Fibroblast of skin of back (primary cell): ENCODE measurements at places on chromosomes 3 and 15.

GRCh38 chr3:195025056-195025883 lies 245.7 kb downstream of the XXYLT1 start:
- no peak for DNase-seq

DNA sequence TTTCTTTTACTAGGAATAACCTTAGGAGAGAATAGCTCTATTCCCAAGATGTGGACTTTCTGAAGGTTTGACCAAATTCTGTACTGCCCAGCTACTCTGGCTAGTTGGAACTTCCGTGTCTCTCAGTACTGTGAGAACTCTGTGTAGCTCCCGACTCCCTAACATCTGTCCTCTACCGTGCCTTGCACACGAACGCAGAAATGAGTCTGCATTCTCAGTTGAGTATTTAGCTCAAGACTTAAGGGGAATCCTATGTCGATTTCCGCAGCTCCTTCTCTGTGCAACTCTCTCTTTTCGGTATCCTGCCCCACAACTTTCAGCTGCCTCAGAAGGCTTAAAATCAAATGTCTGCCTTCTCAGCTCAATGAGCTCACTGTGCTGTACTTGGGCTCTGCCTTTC lies 86.7 kb upstream of the EPHB3 start:
- DNase-seq = no peak

GRCh38 chr3:38829404-38829803 lies 13.4 kb upstream of the SCN10A start:
- peak; percentile 94 for DNase-seq

GRCh38 chr3:174462916-174463315 lies 396.2 kb upstream of the NAALADL2 start:
- no peak for DNase-seq

GRCh38 chr15:58762731-58763130 lies 8.4 kb upstream of the MINDY2 start:
- DNase-seq = no peak

- peak; percentile 97 for DNase-seq
These were observed 37.9 kb upstream of the TNFAIP8L3 start for GRCh38 chr15:51132384-51133139.

- peak; percentile 72 for DNase-seq
These were observed 137.4 kb downstream of the MBNL1 start for GRCh38 chr3:152405915-152406802.

DNA sequence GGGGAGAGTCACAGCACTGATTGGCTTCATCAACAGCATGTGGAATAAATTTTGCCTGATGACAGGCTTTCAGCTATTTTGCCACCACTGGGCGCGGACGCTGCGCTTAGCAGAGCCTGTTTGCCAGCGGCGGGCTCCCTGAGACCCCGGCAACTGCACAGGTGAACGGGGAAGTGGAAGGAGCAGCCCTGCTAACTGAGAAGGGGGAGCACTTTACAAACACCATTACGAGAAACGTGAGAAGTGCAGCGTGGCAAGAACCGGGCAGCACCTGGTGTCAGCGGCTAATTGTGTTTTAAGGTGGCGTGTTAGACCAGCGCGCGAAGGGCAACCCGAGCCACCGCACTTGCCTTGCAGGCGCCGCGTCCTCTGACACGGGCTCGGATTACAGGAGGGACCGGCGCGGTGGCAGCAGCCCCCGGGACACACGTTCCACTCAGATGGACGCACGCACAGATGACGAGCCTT lies 307.8 kb upstream of the ARRDC4 start:
- no peak for DNase-seq

GRCh38 chr3:43895573-43895972 lies 204.8 kb downstream of the ABHD5 start:
- no peak for DNase-seq

- DNase-seq = peak; percentile 57
These were observed 76.4 kb downstream of the BBX start for GRCh38 chr3:107598926-107599771.

- no peak for DNase-seq
These were observed 17.7 kb downstream of the TM4SF18 start for GRCh38 chr3:149315694-149316093.

- peak; percentile 84 for DNase-seq
These were observed 33.8 kb downstream of the DRD3 start for GRCh38 chr3:114144909-114145688.

- peak; percentile 90 for DNase-seq
These were observed 40.8 kb downstream of the NUP210 start for GRCh38 chr3:13379201-13379830.

DNA sequence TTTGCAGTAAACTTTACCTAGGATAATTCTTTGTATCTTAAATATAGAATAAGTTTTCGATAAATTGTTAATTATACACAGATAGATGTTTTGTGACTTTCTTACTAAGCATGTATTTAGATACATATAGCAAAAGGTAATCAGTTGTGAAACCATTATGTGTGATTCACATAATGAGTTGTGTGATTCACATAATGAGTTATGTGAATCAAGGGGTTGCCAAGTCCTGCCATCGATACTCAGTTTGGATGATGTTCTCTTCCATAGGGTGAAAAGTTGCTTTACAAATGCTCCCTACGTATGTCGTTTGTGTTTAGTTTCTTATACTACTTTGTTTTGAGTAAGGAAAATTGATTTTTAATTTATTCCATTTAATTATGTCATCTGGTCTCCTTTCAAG lies 682.1 kb downstream of the MECOM start:
- DNase-seq = no peak

DNA sequence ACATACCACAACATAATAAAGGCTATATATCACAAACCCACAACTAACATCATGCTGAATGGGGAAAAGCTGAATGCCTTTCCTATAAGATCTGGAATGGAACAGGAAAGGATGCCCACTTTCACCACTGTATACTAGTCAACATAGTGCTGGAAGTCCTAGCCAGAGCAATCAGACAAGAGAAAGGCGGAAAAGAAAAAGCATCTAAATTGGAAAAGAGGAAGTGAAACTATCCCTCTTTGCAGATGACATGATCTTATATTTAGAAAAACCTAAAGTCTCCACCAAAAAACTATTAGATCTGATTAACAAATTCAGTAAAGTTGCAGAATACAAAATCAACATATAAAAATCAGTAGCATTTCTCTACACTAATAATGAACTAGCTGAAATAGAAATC lies 14.6 kb upstream of the PIK3CA start:
- DNase-seq = no peak

DNA sequence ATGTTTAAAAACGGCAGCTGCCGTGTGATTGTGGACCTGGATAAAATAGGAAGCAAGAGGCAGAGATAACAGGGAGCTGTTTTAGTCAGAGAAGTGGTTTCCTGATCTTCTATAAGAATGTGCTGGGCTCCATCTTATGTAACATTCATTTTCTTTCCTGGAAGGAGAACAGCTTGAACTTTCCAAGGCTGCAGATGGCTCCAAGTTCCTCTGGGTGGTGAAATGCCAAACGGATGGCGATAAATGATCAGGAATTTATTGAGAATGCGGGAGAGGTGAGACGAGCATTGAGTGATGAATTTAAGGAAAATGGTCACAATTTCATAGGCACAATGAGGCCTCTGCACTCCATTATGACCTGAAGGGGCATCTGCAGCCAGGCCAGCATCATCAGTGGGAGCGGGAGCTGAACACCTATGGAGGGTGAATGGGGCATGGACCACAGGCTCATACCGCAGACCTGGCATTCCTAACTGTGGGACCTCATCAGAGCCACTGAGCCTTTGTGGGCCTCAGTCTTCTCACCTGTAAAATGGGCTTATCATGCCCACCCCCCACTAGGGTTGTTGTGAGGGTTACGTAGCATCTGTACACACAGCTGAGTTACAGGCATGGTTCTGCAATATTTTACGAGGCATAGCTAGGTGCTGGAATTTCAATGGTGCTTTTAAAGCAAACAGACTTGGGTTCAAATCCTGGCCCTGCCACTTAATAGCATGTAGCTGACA lies 17.1 kb downstream of the MGLL start:
- no peak for DNase-seq

DNA sequence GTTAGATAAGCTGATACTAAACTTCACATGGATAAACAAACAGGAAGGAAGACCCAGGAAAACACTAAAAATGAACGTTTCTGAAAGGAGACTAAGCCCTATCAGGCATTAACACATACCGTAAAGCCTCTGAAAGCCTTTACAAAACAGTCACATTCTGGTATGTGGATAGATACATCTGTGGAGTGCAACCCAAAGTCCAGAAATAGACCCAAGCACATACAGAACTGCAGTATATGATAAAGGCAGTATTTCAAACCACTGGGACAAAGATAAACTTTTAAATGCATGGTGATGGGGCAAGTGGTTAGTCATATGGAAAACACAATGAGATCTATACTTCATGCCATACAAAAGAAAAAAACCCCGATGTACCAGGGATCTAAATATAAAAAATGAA lies 26.0 kb downstream of the DCBLD2 start:
- DNase-seq = peak; percentile 27

DNA sequence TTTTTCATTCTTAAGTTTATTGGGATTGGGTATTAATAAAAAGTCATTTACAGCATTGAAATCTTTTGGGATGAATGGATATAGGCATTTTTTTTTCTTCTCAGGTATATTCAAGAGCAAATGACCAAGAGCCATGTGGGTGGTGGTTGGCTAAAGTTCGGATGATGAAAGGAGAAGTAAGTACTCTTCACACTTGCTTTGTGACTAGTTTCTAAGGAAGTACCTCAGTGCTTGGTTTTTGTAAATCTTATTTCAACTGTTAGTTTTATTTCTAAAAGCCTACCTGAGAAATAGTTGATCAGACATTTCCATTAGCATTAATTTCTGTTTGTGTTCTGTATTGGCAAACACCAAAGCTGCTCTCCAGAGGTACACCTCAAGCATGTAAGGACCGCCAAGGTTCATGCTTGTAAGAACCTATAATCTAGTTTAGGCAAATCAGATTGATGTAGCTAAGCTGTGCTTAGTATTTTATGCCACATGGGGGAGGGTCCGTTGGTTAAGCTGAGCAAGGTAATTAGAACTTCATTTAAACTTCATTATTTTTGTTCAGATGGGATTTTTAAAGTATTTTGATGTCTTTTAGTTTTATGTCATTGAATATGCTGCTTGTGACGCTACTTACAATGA lies 35.4 kb downstream of the FXR1 start:
- DNase-seq = no peak

DNA sequence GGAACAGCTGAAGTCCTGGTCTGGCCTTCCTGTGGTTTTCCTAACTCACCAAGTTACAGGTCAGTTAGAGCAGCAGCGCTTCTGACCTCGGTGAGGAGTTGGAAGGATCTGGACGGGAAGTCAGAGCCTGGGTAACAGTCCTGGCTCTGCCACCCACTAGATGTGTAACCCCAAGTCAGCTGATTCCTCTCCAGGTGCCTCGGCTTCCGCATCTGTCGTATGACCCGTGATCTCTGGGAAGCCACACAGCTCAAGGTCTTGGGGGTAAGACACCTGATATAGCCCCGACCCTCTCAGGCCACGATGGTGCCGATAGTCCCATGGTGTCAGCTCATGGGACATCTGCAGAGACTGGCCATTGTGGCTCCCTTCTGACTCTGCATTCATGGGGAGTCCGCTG lies 8.3 kb upstream of the PIGZ start:
- DNase-seq = no peak

DNA sequence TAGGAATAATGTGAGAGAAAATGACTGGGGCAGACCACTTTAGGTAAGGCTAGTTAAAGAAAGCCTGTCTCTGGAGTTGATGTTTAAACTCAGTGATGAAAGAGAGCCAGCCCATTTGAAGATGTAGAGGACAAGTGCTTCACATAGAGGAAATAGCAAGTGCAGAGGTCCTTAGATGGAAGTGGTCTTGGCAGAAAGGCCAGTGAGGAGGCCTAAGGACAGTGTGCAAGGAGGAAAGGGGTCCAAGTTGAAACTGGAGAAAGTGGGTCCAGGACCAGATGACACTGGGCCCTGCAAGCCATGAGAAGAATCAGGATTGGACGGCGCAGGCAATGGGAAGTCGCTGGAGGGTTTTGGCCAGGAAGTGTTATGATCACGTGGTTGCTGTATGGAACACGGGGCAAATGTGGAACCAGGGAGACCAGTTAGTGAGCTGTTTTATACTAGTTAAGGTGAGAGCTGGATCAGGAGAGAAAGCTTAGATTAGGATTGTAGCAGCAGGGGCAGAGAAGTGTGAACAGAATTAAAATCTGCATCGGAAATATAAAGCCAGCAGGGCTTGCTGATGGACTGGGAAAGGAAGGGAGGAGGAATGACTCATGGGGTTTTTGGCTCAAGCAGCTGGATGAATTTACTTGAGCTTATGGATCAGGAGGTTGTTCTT lies 48.0 kb upstream of the SCAANT1 start:
- DNase-seq = peak; percentile 71
